Activated CD4-positive, alpha-beta T cell treated with anti-CD3 and anti-CD28 coated beads for 1 hour (primary cell): ENCODE measurements at places on chromosomes 7 and 10.

DNA sequence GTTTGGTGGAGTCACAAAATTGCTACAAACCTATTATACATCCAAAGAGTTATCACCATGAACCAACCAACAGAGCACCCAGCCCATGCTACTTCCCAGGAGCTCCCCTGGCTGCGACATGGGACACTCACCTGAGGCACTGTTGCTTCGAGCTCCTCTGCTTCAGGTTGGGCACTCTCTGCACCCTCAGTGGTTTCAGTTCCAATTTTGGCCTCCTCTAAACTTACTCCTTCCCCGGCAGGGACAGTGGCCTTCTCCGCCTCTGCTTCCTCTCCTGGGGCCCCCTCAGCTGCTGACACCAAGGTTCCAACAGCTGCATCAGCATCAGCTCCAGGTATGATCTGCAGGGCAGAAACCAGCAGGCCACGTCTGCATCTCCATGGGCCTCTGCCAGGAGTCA, 120.4 kb upstream of the TARP start:
- no peak for DNase-seq

DNA sequence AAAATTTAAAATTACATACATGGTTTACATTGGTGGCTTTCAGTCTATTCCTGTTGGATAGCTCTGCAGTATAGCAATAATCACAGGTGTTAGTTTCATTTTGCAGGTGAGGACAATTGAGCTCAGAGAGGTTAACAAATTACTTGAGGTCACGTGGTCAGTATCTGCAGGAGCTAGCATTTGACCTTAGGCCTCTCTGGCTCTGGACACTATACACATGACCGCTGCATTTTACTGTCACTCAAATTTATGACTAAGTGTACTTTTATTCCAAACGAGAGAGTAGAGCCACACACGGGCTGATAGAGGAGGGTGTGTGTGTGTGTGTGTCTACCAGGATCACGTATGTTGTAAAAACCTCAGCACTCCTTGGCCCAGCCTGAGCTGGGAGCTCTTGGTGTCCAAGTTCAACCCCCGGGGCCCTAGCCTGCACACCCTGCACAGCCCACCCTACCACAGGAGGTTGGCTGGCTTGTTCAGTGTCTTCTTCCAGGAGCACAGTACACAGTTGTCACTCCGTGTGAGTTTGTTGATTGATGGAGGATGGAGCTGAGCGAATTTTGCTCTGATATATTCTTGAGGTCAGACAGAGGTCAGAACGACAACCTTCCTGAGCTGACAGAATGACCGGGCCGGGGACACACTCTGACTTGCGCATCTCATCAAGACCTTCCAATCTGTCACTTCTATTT, 272.7 kb downstream of the GFRA1 start:
- no peak for DNase-seq

- no peak for DNase-seq
These were observed 20.2 kb downstream of the RTKN2 start for GRCh38 chr10:62248465-62248864.

GRCh38 chr7:151361193-151361959, 19.8 kb downstream of the NUB1 start:
- no peak for DNase-seq

DNA sequence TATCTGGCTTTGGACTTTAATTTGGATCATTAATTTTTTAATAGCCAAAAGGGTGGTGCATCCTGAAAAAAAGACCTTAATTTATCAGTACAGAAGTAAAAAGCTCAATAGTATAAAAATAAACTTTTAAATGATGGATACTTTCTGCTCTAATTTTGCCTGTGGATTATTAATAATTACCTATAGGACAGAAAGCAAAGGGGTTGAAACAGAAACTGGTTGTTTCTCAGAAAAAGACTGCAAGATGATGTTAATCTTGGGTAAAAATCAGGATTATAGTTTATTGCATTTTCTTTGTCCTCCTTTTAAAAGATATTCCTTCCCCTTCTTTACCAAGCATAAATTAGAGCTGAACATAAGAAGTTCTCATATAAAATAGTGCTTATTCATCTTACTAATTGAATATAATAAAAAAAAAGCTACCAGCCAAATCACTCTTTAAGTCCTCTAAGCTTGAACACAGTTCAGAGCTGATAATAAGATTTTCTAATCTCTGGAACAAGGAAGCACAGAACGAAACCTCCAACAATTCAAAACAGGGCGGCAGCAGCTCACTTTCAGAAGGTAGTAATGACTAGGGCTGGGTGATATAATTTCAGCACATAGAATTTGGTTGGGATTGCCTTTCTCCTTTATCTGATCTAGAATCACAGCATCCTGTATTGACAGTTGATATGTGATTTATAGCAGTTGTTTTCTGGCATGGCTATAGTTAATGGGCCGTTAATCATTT, 8.1 kb upstream of the GPR85 start:
- no peak for DNase-seq

DNA sequence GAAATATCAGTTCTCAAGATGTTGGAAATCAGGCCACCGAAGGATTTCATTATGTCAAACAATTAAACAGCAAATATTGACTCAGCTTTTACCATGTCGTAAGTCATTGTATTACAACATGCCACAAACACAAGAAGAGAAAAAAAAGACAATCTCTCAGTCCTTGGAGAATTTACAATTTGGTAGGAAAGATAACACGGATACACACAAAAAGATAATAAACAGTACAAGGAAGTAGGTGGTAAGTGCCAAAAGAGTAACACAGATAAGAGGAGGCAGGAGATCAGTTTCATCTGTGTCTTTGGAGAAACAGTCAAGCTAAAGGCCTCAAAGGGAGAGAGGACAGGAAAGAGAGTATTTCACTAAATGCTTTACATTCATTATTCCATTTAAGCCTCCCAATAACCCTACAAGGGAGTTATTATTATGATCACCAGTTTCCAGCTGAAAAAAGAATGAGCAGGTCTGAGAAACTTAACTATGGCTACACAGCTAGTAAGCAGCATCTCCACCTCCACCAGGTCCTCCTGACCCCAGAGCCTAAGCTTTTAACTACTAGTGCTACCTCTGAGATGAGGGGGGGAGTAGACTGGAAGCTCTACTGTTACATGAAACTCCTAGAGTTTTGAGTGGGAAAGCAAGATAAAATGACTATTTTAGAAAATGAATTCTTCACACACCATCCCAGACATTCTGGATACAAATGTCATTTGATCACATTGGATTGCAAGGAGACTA, 13.9 kb upstream of the DNAJC1 start:
- DNase-seq: no peak

DNA sequence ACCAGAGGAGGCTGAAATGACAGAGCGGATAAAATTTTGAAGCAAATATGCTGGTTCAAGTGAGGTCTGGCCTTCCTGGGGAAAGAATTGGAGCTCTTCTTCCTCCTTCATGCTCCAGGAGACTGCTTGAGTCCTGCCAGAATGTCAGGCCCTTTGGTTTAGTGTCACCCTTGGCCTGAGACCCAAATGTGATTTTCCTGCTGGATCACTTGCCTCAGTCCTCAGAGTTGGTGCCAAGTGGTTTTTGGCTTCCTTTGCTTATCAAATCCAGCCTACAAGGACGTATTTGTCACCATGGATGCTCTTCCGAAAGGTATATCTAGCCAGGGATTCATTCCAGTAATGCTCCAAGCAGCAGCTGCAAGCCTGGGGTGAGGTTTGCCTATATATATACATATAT, 118.4 kb downstream of the PLPP4 start:
- DNase-seq: no peak
